ENCODE measurements at places on chromosomes 6 and 20.

DNA sequence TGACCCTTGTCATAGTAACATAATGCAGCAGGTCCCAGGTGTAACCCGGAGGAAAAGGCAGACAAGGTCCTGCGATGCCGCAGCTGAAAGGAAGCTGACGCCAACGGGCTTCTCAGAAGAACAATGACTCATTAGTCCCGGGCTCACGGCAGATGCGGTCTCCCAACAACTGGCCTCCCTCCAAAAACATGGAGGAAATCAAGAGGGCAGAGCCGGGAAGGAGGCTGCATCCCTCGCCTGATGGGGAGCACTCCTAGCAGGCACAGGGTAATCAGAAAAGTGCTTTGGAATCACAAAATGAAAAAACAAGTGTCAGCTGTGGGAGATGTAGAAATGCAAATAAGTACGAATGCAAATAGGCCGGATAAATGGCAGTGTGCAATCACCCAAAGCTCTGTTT lies 165.2 kb upstream of the AGPAT4 start:
- peak; percentile 81 for DNase-seq

- DNase-seq: no peak
Measured at GRCh38 chr6:85580118-85580877, 13.4 kb downstream of the SNX14 start.

- no peak for DNase-seq
Measured at GRCh38 chr6:165031502-165031901, 277.9 kb downstream of the C6orf118 start.

DNA sequence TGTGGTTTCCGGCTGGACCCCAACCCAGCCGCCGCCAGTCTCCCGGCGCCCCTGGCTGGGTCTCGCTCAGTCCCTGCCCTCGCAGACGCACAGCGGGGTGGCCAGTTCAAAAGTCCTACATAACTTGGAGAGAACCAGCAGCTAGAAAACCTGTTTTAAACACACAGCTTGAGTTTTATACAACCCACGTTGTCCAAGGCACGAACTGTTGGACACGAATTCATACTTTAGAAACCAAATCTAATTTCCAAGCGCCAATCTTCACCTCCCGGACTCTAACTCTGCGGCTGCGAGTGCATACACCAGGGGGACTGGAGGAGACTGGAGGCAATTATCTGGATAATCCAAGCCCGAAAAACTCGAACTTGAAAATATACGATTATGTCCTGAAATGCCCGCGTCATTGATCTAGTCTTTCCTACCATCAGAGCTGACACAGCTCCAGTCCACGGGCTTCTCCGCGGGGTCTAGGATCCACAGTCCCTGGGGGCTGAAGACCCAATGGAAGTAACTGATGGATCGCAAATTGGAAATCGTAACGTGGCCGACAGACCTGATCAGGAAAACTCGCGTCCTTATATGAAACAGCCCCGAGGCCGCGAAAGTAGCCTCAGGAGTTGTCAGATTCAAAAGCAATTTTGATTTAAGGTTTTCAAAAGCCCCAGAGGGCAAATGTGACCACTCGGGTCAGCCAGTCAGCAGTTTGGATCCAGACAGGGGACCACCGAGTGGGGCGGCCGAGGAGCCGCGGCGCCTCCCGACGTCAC lies 843 bp upstream of the HEY2 start:
- DNase-seq: peak; percentile 27

GRCh38 chr6:25829375-25829774 lies 2.5 kb downstream of the SLC17A1 start:
- no peak for DNase-seq

- DNase-seq: no peak
Measured at GRCh38 chr20:20803011-20803410, 90.6 kb upstream of the RALGAPA2 start.

DNA sequence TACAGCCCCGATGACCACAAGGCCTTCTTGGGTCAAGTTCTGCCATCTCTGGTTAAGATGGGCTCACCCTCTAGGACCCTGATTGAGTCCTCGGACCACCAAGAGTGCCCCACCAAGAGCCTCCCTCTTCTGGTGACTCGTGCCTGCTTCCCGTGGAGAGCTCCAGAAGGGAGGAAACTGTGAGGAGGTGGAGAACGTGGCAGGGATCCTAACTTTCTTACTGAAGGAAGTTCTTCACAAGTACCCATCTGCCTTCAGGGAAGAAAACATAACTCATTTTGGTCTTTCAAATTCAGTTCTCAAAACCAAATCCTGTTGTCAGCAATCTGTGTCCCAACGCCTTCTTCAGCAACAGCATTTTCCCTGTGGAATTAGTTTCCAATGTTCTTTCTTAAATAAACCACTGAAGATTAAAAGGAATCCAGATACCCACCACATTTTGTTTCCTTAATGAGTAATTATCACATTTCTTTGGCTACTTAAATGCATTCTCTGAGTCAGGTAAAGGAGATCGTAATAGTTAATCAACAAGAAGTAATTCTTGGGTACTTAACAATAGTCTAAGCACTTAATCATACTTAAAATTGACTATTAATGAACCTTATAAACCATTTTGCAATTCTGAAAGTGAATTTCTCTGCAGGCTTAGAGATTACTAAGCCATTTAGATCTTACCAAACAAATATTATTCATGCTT lies 185.8 kb upstream of the SGK1 start:
- DNase-seq: no peak

DNA sequence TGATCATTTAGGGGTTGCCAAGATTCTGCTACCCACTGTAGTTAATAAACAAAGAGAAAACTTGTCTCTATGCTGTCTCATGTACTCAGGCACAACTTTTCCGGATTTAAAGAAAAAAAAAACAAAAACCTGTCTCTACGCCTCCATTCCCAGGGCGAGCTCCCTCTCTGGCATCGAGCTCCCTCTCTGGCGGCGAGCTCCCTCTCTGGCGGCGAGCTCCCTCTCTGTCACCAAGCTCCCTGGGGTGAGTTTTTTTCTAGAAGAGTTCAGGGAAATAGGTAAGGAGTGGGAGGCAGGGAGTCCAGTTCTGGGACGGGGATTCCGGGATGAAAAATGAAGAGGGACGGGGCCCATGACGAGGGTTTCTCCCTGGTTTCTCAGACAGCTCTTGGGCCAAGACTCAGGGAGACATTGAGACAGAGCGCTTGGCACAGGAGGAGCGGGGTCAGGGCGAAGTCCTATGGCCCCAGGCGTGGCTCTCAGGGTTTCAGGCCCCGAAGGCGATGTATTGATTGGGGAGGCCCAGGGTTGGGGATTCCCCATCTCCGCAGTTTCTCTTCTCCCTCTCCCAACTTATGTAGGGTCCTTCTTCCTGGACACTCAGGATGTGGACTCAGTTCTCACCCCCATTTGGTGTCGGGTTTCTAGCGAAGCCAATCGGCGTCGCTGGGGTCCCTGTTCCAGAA lies 16.5 kb upstream of the HLA-A start:
- DNase-seq: no peak

DNA sequence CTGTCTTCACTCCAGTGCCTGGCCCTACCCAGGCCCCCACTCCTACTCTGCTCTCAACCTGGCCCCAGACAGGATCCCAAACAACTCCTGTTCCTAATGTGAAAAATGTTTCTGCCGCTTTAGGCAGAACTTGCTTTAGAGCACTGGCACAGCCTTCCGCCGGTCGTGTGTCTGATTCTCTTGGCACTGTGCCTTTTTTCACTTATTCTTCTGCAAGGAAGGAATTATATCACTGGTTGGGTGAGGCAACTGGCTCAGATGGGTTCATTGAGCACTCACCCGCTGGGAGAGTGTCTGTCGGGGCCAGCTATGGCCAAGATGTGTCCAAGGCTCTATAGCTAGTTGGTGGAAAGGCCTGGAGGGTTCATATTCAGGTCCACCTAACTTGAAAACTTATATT lies 33.6 kb upstream of the HLA-A start:
- DNase-seq: no peak

GRCh38 chr6:9532621-9533557 lies 882.0 kb downstream of the TFAP2A start:
- no peak for DNase-seq

DNA sequence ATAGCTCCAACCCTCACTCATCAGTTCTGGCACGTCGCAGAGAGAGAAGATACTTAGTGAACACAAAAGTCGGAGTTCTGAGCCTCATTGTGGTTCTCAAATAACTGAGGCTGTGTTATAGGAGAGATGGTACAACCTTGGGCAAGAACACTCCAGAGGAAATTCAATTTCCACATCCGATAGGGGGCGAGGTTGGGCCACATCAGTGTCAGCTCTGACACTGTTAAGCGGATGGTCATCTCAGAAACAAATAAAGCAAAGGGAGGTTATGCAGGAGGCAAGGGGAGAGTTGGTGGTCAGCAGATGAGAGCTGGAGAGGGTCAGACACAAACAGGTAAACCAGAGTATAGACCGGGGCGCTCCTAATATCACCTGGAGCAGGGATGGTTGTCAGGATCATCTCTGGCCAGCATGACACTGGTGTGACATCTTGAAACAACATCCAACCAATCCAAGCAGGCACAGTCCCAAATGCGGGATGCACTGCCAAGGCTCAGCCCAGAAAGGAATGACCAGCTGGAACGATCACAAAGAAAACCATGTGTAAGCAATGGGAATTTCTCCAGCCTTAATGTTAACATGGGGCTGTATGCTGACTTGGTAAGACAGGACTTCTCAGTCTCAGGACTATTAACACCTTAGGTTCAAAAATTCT lies 331.8 kb downstream of the HACE1 start:
- peak; percentile 37 for DNase-seq

GRCh38 chr20:8272766-8273165 lies 140.7 kb downstream of the PLCB1 start:
- no peak for DNase-seq

- peak; percentile 93 for DNase-seq
Measured at GRCh38 chr6:31546339-31546957, at the start of gene ATP6V1G2. Gene ATP6V1G2, minus strand, starts transcription at chr6:31546608. Its CDS starts 49 bp downstream, at chr6:31546559.

DNA sequence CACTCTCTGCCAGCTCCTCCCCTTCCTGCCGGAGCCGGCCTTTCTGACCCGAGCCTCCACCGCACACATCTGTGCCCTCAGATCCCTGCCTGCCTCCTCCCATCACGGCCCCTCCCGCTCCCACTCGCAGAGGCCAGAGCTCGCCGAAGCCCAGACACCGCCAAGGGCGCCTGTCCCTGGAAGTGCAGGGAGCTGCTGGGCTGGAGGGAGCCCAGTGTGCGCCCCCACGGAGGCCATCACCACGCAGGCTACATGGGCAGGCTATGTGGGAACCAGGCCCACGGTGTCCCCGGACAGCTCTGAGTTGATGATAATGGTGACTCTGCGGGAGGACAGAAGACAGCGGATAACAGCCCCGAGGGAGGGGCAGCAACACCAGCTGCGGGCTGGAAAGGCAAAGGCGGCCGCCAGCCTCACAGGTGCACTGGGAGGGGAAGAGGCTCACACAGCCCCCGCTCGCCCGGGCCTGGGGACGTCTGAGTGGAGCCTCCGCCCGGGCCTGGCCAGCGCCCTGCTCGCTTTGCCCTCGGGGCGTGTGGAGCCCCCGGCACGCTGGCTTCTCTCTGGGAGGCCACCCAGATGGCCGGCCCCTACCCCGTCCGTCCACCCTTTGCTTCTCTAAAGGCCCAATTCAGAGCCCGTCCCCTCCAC lies 154.9 kb downstream of the DLL1 start:
- peak; percentile 14 for DNase-seq

- peak; percentile 91 for DNase-seq
Measured at GRCh38 chr6:27772261-27773001, 139.8 kb downstream of the OR2B2 start.

GRCh38 chr6:24455061-24455460 lies 34.3 kb downstream of the GPLD1 start:
- no peak for DNase-seq

GRCh38 chr6:135256866-135257265 lies 75.8 kb downstream of the MYB start:
- DNase-seq: no peak

DNA sequence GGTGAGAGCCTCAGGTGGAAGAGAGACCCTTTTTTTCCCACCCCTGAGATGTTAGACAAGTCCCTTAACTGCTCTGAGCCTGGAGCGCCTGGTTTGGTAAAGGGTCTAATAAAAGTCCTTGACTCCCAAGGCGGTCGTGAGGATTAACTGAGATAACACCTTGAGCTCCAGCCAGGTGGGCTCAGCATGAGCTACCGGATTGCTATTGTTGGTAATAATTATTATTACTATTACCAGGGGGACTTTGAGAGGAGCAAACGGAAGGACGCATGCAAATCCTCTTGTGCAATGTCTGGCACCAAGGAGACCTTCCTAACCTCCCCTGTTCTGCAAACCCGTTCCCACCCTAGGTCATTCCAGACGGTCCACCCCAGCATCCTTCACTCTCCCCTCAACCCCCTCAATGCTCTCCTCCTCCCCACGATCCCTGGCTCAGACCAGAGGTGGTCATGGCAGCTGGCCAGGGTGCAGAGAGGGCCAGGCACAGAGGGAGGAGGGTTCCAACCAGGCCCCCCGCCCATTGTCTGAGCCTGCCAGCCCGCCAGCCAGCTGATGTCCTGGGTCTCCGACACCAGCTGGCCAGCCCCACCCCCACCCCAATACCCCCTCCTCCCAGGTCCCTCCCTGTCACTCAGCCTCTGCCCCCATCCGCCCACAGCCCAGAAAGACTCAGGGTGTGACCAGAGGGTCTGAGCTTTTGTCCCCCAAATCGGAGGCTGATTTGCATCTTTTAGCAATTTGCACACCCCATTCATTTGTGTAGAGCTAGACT lies 14.3 kb upstream of the CBFA2T2 start:
- DNase-seq: peak; percentile 23

DNA sequence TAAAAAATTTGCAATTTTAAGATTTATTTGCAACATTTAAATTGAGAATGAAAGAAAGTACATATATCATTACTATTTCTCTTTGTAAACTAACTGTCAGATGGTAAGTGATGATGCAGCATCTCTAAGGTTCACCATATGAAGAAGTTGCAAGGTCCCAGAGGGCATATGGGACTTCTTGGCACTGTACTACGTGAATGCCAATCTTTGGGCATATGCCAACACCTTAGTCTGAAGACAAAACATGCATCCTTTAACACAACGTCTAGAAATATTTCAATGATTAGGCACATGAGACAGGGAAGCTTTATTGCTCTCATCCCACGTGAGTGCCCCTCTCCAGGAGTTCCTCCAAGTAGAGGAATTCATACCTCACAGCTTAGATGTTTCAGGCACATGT lies 66.8 kb downstream of the CDK19 start:
- DNase-seq: no peak

GRCh38 chr6:62716719-62717118 lies 430.7 kb upstream of the KHDRBS2 start:
- no peak for DNase-seq

DNA sequence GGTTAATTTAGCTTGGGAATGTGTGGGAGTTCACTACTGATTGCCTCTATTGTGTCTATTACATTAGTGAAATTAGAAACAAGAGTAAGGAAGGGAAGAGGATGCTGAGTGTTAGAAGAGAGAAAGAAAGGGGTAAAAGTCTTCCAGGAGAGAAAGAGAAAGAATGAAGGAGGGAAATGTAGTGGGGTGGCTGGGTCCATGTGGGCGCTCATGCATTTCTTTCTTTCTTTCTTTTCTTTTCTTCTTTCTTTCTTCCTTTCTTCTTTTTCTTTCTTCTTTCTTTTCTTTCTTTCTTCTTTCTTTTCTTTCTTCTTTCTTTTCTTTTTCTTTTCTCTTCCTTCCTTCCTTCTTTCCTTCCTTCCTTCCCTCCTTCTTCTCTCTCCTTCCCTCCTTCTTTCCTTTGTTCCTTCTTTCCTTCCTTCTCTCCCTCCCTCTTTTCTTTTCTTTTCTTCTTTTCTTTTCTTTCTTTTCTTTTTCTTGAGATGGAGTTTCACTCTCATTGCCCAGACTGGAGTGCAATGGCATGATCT lies 16.2 kb upstream of the SALL4 start:
- DNase-seq: no peak

GRCh38 chr20:25486377-25486776 lies 78.9 kb downstream of the GINS1 start:
- DNase-seq: no peak

All from femur (tissue), 1 donor.